Esophagus squamous epithelium (tissue), 5 donors: ENCODE measurements at places on chromosomes 12 and 14.

GRCh38 chr12:132360410-132360809, 31.0 kb upstream of the GALNT9 start:
- DNase-seq: no peak

DNA sequence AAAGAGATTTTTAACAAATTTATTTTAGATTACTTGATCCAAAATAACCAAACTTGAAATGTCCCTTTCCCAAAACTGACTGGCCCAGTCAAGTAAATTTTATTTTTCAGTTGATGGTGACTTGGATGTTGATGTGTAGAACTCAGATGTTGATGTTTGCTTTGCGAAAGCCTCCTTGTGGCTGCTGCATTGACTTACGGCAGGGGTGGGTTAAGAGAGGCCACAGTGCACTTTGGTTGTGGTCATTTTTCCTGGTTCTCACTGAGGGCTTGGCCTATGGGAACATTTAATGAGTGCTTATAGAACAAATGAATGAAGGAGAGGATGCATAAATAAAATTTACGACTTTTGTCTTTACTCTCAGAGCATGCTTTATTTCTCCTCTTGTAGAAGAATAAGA, 52.6 kb downstream of the SLCO1B3 start:
- no peak for DNase-seq

DNA sequence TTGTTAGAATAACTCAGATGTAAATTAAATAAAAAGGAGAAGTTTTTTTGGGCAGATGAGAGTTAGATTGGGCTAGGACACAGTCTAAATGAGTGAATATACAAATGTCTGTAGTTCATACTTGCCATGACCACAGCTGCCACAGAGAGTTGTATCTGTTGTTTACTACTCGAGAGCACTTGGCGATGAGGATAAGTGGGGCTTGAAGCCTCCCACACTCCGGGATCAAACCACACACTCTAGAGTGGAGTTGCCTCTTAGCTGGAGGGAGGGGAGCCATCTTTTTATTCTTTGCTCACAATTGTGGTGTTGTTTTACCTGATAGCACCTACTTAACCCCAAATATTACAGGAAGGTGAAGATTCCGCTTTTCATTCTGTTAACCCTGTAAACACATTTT, 27.5 kb downstream of the BEST3 start:
- no peak for DNase-seq

DNA sequence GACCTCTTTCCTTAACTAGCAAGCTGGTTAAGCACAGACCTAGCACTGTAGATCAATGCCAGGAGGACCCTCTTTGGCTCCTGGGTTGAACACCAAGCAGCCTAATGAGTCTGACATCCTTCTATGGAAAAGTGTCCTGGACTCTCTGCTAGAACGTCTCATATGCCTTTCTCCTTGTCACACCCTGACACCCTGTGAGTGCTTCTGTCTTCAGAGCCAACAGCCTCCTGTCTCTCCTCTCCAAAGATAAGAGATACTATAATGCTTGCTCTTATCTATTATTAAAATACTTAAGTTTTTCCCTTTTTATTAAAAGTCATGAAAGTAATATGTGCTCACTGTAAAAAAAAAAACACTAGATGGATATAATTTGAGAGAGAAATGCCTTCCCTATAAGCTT, 222.7 kb downstream of the FOXN3 start:
- no peak for DNase-seq

DNA sequence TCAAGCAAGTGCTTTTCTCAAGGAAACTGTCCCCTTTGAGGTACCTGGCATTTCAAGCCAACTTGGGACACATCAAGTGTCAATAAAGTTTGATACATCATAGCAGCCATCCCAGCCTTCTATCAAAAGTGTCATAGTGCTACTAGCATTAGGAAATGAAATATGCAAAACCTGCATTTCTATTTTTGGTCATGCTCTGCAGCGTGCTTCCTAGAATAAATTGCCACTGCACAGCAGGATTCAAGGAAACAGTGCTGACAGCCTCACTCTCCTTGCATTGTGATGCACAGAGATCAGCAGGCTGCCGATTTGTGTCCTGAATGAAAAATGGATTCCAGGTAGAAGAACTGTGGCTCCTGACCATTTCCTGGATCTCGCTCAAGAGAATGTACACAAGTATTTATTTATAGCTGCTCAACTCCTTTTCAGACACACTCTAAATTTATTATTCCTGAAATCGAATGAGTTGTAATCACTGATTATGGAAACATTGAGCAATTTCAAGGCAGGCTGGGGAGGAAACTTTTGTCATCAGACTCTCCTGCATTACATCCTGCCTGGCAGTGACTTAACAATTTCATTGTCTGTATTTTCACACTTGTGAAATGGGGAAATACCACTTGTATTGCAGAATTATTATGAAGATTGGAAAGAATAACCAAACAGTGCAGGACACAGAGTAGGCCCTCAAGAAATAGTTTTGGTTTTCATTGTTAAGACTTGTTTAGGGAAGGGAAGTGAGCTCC, 120.9 kb downstream of the SLC38A6 start:
- no peak for DNase-seq

DNA sequence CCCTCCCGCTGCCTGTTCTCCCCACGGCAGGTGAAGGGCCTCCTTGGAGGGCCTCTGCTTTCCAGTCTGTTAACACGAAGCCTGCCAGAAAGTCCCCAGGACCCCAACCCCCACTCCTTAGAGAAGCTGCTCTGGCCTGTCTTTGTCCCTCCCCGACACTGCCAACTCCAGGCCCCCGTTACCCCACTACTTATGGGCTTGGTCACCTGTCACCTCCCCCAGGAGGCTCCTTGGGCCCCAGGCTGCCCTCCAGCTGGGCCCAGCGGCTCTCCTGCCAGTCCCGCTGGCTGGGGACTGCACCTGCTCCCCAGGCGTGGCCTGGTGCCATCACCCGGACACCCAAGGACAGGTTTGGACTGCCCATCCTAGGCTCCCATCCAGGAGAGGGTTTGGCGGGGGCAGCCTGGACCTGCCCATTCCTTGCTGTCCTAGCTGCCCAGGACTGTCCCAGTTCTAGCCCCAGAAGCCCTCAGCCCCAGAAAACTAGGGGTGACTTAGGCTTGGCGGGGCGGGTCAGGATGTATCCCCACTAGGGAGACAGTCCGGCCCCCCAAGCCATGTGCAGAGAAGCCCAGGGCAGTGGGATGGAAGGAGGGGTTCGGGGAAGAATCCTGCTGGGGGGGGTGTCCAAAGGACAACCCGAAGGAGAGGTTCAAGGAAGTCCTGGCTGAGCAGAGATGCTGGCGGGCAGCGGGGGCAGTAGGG, 155.7 kb upstream of the C14orf180 start:
- no peak for DNase-seq

DNA sequence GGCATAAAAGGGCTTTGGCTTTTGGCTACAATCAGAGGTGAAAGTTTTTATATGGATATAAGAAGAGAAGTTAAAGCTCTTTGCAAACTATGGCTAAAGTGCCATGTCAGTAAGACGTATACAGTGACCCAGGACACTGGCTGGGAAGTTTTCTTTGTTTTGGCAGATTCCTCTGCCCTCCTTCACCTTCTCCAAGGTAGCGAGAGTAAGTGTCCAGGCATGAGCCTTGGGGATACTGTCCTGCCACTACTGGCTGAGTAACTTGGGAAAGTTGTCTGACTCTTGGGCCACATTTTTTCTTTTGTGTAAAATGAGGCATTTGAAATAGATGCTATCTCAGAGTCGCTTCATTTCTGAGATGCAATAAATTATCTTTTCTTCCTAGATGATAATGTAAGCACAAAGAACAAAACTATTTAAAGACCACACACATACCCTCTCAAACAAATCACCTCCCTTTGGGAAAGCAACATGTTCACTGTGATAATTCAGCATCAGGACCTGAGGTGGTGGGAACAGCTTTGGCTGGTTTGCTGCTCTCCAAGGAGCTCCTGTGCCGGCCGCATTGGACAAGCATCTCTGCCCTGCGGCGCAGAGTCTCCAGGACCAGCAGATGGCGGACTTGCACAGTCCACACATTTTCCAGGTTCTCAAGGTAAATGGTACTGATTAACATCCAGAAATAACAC, 106.3 kb downstream of the PTCSC3 start:
- no peak for DNase-seq

GRCh38 chr12:19273482-19274330, 144.2 kb downstream of the PLEKHA5 start:
- DNase-seq: no peak

GRCh38 chr12:91419809-91420208, 237.2 kb upstream of the DCN start:
- no peak for DNase-seq

DNA sequence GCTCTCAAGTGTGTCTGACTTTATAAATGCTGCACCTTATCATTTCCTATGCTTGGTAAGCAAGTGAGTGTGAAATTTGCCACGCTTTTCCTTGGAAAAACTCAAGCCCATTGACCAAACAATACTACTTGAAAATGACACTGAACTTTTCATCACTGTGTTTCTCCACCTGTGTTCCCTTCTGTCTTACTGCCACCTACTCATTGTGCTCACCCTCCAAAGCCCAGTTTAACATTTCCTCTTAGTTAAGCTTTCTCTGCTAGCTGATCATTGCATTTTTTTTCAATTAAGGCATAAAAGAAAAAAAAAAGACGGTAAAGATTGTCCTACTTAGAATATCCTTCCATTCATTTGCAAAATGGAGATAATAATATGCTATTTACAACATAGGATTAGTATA, 445.7 kb downstream of the DPF3 start:
- no peak for DNase-seq

- no peak for DNase-seq
Measured at GRCh38 chr14:55352201-55352600, 59.4 kb downstream of the ATG14 start.

DNA sequence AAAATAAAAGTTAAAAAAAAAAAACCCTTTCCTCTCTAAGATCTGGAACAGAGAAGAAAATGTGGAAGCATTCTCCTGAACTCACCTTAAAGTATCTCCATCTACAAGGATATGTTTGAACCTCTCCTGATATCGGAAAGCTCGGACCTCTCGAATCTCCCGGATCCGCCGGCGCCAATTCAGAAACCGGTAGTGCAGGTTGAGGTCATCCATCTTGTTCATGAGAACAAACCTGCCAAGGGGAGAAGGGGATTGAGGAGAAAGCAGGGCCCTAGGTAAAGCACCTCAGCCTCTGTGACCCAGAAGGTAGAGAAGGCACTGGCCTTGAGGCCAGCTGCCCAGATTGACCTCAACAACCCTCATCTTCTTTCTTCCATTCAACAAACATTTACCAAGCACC, 2.2 kb downstream of the SPRYD3 start:
- no peak for DNase-seq

GRCh38 chr12:19185262-19185929, 55.9 kb downstream of the PLEKHA5 start:
- DNase-seq: no peak

DNA sequence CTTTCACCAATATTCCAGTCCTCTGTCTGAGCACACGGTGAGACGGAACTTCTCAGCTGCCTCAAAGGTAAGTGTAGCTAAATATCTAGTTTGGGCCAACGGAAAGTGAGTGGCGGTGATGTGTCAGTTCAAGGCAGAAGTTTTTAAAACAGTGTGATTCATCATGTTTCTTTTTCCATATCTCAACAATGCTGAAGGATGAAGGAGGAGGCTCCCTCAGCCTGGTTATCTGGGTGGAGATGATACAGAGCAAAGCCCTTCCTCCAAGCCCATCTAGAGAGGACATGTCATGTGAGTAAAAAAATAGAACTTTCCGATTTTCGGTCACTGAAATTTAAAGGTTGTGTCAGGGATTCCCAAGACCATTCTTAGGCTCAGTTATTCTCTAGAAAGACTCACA, 13.1 kb upstream of the ANP32D start:
- no peak for DNase-seq

GRCh38 chr14:99183716-99184115, 88.3 kb downstream of the BCL11B start:
- no peak for DNase-seq

- DNase-seq: no peak
Measured at GRCh38 chr12:113226696-113227568, 5.7 kb downstream of the TPCN1 start.

- DNase-seq: no peak
Measured at GRCh38 chr12:76627346-76628135, 68.0 kb upstream of the OSBPL8 start.

GRCh38 chr14:103286460-103286859, 47.6 kb upstream of the EIF5 start:
- no peak for DNase-seq

DNA sequence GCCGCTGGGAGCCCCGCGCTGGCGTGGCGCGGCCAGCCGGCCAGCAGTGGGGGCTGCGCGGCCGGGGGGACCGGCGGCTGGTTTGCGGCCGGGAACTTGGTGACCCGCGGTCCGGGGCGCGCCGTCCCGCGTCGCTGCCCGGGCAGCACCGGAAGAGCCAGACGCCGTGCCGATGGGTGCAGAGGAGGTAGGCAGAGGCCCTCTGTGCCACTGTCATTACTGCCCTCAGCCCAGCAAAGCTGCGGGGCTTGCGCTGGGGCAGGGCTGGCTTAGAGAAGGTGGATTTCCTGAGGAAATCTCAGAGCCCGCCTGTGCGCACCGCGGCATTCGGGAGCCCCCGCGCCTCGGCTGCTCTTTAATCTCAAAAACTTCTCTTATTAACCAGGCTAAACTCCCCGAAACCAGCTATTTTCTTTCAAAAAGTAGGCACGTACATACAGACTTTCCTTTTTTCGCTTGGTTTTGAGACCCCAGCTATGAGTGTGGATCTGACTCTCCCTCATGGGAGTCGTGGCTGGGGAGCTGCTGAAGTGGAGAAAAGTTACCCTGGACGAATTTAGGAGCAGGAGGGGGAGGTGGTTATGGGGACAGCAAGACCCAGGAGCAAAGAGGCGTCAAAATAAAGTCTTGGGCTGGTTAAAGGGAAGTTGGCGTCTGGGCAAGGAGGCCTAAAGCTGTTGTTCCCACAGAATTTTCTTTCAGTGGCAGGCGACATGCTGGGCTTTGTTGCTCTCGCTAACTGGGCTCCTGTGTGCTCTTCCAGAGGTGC, 802 bp downstream of the SUSD6 start:
- no peak for DNase-seq

- DNase-seq: no peak
Measured at GRCh38 chr12:3805077-3805476, 52.2 kb upstream of the CRACR2A start.

DNA sequence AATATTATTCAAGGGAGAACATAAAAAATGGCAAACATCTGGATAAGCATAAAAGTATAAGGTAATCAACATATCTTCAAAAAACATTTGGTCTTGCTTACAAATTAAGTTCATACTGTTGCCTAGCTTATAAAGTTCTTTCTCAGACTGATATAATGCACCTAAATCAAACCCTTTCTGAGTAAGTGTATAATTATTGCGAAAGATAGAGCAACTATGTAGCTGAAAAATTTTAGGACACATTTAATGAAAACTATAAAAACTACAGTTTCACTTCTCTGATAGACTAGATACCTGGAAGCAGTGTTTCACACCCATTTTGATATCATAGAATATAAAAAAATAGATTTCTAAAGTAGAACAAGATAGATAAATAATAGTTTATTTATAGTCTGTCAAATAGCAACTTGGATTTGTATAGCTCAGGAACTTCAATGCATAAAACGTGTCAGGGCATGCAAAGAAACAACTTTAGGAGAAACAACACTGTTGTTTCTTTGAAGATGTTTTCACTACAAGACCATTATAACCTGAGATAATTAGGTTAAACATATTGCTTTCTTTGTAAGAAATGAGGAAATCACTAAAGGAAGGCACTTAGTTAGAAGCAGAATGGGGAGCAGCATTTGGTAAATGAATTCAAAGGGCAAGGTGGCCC, 7.6 kb downstream of the CLECL1 start:
- no peak for DNase-seq

GRCh38 chr12:80712866-80713265, 3.8 kb upstream of the MYF5 start:
- no peak for DNase-seq

GRCh38 chr12:125189015-125189414, 123.8 kb downstream of the AACS start:
- no peak for DNase-seq

- DNase-seq: no peak
Measured at GRCh38 chr12:132079200-132079599, 64.9 kb downstream of the DDX51 start.
